Cardiac atrium fibroblast (primary cell): ENCODE measurements at places on chromosomes 7 and 10. TPM values are rescaled to one million over a fixed set of nuclear protein-coding genes. Genes with fewer than 3 reads are reported as not detected.

The ANKRD30A gene
- total RNA-seq = not detected in 2 replicates

The RBP3 gene
- not detected in 2 replicates for total RNA-seq

The OPN4 gene
- total RNA-seq = not detected in 2 replicates

The MYO3A gene
- not detected in 2 replicates for total RNA-seq

The SSC4D gene
- 0.16 and 0.18 TPM in 2 replicates for total RNA-seq

The UBN2 gene
- total RNA-seq = 2.3 and 3.6 TPM in 2 replicates

The MICALL2 gene
- 18.5 and 48.4 TPM in 2 replicates for total RNA-seq

The EPHA1 gene
- not detected in 2 replicates for total RNA-seq

The PPP1R17 gene
- not detected in 2 replicates for total RNA-seq
